ENCODE measurements at places on chromosomes 13 and 19.

DNA sequence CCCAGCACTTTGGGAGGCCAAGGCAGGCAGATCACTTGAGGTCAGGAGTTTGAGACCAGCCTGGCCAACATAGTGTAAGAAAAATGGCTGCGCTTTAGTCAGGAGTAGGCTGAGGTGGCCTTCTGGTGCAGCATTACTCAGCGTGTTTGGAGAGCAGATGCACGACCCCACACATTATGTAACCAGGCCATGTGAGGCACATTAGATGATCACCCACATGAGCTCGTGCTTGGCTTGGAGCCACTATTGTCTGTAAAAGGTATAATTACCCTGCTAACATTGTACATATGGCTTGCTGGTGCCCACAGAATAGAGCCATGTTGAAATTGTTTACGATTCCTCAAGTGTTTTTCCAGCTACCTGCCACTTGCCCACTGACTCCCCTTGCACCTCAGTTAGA, 24.0 kb upstream of the SCEL start:
- no peak for DNase-seq

DNA sequence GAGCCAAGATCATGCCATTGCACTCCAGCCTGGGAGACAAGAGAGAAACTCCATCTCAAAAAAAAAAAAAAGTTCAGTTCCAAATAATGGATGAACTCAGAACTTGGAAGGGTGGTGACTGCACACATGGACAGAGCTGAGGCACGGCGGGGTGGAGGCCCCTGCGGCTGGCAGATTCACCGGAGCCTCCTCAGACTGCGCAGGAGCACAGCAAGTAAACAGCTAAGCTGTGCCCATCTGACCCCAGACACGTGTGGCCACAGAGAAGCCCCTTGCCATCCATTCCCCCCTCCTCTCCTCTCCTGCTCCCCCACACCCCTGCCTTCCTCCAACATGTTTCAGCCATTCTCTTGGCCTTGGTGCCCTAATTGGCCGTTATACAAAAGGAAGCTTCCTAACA, 15.6 kb upstream of the PROZ start:
- no peak for DNase-seq

GRCh38 chr19:14672188-14672872, 2.3 kb downstream of the ADGRE3 start:
- no peak for DNase-seq

DNA sequence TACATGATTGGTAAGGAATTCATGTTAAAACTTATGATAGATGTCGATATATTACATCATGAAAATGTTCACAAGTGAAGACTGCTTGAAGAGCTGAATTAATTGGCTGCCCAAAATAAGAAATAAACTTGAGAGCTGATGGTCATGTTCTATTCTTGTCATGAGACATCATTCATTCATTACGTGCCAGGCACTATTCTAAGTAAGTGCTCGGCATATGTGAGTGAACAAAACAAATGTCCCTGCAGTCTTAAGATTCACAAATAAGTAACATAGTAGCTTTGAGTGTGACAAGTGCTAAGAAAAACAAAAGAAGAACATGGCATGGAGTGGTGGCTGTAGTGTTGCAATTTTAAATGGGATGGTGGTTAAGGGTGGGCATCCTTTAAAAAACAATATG, 329.3 kb downstream of the SUCLA2 start:
- no peak for DNase-seq

GRCh38 chr19:19385896-19386869, 19.3 kb upstream of the GATAD2A start:
- DNase-seq = no peak

DNA sequence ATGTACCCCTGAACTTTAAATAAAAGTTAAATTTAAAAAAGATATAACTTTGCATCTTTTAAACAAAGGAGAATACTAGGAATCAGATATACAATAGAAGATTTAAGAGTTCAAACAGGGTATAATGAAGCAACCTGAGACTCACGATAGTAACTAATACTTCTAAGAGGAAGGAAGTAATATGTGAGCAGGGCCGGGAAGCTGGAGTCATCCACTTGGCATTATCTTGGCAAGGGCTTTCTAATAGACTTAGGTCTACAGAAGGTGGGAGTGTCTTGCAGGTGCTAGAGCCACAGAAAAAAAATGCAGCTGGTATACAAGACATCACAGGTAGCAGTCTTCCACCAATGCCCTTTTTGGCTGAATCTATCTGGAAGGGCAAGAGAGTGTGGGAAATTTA, 231.9 kb downstream of the KCTD12 start:
- no peak for DNase-seq

DNA sequence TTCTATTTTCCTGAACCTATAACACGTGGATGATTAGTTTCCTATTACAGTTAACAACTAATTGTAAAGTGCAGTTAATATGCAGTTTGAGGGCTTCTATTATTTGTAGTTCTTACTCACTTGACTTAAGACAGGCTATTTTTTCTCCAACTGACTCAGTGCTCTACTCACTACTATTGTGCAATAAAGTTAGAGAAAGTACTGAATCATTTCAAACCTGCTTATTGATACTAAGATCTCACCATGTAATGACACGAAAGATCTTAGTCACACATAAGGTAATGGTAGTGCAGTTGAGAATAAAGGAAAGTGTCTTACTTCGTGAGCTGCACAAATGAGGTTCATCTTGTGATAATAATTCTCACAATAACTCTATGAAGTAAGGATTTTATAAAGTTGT, 22.8 kb upstream of the ITM2B start:
- DNase-seq = no peak

DNA sequence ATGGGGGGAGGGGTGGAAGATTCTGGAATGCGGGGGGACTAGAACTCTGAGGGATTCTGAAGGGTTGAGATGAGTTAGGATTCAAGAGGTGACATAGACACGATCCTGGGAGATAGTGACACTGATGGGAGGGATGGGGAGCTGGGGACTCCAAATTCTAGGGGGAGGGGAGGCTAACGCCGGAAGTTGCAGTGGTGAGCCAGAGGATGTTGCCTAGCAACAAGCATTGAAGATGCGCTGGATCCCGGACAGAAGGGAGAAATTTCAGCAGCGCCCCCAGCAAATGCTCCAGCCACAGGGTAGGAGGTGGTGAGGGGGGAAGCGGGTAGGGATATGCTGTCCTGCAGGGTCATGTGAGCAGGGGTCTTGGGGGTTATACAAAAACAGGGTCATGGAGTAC, 6.9 kb upstream of the LTBP4 start:
- DNase-seq = no peak

DNA sequence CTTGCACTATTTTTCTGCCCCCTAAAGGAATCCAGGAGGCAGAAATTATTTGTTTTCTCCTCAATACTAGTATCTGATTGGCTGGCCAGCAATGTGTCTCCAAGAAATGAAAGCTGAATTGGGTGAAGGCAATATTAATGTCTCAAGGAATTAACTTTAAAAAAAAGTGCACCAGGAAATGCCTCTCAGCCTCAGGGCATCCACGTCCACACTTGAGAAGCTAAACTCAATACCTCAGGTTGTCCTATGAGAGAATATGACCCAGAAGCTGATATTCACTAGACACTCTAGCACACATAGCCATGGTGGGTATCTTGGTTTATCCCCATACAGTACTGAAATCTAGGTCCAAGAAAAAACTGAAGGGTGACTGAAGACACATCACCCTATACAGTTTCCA, 2.1 kb downstream of the ZNF91 start:
- no peak for DNase-seq

DNA sequence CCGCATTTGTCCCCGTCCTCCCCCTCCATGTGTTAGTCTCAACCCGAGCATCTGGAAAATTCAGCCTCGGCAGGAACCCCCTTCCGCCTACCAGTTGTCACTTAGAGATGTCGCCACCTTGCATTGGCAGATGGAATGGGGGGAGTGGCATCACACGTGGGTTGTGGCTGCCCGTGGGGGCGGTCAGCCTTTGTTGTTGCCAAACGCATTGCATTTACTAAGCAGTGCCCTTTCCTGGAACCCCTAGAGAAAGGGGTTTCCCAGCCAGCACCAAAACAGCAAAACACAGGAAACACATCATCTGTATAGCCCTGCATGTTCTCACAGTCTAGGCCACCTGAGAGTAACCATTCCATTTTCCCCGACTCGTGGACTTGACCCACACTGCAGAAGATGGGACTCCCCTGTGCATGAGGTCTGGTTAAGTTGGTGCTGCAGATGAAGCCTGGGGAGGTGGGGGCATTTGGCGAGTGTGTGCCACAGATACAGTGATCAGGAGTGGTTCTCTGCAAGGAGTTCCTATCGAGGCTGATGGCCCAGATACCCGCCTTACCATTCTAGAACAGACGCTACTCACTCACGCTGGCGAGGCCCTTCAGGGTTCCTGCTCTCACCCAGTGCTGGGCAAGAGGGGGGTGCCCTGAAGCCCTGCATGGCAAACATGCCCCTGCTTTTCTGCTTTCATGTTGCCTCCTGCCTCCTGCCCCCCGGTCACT, 38.3 kb downstream of the TMED1 start:
- DNase-seq = no peak

DNA sequence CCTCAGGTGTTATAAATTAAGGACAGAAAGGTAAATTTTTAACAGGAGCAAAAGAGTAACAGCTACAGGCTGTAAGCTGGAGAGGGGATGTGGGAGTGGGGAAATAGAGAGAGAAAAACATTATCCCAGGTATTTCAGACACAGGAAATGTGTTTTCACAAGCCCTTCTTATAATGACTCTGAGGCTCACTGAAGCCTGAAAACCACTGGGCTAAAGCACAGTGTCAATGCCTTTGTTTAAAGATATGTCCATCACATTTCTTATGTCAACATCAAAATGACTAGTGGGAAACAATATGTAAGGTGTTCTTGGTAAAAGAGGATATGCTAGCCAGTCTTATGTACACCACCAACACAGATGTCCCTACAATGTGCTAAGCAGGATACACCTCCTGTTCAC, 365.9 kb downstream of the FGF14 start:
- DNase-seq = no peak

DNA sequence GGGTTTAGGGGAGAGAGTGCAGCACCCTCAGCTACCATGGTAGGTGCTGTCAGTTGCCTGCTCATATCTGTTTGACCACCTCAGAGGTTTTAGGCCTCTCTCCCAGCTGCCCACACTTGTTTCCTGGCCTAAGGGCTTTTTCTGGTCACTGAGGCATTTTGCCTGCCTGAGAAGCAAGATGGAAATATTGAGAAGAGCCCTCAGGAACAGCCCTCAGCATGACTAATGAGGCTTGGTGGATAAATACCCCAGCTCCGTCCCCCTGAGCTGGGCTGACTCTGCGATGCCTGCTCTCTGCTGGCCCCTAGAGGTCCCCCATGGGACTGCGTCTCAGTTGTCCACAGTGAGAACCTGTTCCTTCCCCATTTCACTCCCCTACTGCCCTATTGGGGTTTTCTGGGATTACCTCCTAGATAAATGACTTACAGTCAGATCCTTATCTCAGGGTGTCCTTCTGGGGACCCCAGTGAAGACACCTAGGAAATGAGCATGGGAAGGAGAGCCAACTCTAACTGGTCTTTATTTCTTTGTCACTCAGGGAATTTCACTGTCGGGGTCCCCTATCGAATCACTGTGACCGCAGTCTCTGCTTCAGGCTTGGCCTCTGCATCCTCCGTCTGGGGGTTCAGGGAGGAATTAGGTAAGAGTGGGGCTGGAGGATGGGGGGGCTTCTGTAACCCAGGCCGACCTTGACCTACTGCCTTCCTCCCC, 13.3 kb downstream of the PALM3 start:
- peak; percentile 63 for DNase-seq

GRCh38 chr13:49958321-49958720, 22.2 kb upstream of the SPRYD7 start:
- DNase-seq = no peak

DNA sequence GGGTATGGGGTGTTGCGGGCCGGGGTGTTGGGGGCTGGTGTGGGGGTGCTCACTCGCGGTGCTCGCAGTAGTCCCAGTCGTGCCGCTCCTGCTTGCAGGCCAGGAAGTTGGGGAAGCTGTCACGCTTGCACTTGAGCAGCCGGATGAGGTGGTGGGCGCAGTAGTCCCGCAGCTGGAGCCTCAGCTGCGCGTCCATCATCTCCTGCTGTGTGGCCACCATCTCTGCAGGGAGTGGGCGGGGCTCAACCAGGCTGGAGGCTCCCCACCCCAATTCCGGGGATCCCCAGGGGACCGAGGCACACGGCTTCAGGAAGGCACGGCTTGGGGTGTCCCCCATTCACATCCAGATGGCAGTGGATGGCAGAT, 5.2 kb downstream of the NDUFB7 start:
- no peak for DNase-seq

DNA sequence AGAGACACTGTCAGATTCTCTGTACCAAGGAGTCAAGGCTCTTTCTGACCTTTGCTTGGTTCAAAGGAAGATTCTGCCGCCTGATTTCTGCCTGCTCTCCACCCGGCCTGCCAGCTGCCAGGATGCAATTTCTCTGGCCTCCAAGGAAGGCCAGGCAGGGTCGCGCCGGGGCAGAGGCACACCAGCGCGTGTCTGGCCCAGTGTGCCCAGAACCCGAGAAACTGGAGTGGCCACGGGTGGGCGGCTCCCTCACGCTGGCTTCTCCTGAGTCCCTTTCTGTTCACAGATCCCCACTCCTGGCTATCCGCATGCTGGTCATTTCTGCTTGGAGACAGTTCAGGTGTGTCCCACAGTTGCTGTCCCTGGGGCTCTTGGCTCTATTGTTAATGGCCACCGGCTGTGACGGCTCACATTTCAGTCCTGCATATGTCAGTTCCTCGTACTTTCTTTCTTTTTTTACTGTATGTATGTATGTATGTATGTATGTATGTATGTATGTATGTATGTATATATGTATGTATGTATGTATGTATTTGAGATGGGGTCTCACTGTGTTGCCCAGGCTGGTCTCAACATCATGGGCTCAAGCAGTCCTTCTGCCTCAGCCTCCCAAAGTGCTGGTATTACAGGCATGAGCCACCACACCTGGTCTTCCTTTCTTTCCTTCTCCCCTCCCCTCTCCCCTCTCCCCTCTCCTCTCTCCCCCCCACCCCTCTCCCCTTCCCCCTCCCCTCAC, 16.9 kb downstream of the TMPRSS9 start:
- DNase-seq = no peak

DNA sequence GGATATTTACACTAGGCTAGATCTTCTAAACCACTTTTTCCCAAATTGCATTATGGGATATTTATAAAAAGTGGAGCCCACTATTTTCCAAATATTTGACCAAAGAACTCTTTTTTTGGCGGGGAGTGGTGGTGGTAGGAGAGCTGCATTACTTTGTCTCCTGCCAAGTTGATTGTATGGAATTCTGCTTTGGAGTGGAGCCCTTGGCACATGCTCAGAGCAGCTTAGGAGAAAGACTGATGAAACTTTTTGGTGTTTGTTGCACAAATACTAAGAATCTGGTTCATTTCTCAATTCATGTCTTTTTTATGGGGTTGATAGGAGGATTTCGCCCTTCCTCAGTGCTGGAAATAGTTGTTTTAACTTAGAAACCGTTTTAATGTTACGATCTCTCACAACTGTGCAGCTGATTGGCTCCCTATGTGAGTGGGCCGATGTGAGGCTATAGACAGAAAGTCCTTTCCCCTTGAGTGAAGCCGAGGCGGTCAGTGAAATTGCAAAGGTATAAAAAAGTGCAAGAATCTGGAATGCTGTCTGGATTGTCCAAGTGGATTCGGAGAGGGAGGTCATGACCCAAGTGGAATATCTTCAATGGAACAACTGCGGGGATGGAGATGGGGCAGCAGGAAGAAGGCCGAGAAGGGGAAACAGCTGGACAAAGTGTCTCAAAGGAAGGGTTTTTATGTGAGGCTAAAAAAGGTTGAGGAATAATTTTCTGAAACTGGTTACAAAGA, 415.9 kb downstream of the FGF9 start:
- no peak for DNase-seq

GRCh38 chr13:42066542-42066941, 18.1 kb downstream of the DGKH start:
- no peak for DNase-seq

GRCh38 chr13:113926301-113926761, 47.5 kb downstream of the C13orf46 start:
- no peak for DNase-seq

GRCh38 chr19:18905513-18906236, 9.7 kb upstream of the CERS1 start:
- no peak for DNase-seq
